Stimulated activated CD8-positive, alpha-beta memory T cell treated with anti-CD3 and anti-CD28 coated beads, Interleukin-15, amount 100 ng/mL, for 1 hour (primary cell): ENCODE measurements at places on chromosomes 1 and 21.

DNA sequence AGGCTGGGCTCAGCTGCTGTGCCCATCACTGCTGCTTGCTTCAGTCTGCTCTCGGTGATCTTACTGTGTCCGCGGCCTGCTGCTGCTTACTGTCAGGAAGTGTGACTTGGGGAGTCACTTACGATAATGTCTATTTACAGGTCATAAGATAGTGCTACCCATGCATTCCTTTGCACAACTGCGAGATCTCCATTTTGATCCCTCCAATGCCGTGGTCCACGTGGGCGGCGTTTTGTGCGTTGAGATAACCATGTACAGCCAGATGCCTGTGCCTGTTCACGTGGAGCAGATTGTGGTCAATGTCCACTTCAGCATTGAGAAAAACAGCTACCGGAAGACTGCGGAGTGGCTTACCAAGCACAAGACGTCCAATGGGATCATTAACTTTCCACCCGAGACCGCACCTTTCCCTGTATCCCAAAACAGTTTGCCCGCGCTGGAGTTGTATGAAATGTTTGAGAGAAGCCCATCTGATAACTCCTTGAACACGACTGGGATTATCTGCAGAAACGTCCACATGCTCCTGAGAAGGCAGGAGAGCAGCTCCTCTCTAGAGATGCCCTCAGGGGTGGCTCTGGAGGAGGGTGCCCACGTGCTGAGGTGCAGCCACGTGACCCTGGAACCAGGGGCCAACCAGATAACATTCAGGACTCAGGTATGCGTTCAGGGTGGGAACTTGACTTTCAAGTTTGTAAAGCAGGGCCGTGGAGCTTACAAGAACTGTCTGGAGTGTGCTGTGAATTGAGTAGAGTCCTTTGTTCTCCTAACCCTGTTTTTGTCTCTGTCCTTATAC is 24.4 kb upstream of the PWP2 start:
- DNase-seq, result no peak

- no peak for DNase-seq
These were observed 43.4 kb downstream of the ITSN1 start for GRCh38 chr21:33685613-33686197.

GRCh38 chr1:198520524-198521254 is 19.8 kb downstream of the ATP6V1G3 start:
- DNase-seq, result no peak

GRCh38 chr1:87918398-87918797 is 589.7 kb downstream of the LMO4 start:
- DNase-seq, result no peak

DNA sequence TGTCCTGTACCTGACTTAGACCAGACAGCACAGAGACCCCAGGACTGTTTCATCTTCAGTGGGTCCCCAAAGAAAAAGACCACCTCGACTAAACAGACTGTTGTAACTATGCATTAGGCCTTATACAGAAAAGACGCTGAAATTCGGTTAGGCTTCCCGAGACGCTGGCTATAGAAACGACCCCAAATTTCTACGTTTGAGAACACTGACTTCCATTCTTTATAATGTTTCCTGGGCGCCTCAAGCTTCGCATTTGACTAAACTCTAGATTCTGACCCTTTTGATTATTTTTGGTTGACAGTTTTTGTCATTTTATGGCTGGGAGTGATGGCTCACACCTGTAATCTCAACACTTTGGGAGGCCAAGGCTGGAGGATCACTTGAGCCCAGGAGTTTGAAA is 986 bp upstream of the TRAPPC10 start:
- no peak for DNase-seq

DNA sequence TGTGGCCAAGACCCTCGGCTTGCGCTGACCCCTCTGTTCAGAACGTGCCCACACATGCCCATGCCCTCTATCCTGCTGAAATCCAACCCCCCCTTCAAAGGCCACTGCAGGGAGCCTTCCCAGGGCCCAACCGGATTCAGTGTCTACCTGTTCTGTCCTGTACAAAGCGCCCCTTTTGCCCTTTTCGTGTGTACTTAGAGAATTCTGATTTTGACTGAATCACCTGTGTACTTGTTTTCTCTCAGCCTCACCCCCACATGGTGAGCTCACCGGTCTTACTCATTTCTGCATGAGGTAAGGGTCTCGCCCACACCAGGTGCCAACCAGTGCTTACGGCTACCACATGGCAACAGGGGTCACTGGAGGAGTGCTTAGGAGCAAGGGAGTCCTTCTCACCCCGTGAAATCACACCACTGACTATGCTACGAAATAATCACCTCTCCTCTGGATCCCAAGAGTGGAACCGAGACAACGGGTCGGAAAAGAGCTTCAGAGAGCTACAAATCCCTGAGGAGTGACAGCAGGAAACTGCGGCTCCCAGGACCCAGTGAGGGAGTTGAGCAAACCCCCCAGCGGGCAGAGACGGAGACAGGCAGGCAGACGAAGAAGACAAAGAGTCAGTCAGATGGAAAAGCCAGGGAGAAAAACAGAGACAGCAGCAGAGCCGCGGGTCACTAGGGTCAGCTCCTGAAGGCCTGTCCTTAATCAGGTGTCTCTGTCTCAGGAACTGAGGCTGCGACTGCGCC is 2.1 kb upstream of the S100A2 start:
- DNase-seq, result no peak

GRCh38 chr21:22575165-22575584 is 1577.0 kb downstream of the NCAM2 start:
- no peak for DNase-seq

GRCh38 chr1:185328255-185328654 is 11.2 kb upstream of the IVNS1ABP start:
- no peak for DNase-seq

GRCh38 chr1:209705033-209705598 is 470 bp downstream of the HSD11B1 start:
- DNase-seq, result no peak

- DNase-seq, result no peak
These were observed 10.5 kb downstream of the ACOT11 start for GRCh38 chr1:54558434-54559030.

DNA sequence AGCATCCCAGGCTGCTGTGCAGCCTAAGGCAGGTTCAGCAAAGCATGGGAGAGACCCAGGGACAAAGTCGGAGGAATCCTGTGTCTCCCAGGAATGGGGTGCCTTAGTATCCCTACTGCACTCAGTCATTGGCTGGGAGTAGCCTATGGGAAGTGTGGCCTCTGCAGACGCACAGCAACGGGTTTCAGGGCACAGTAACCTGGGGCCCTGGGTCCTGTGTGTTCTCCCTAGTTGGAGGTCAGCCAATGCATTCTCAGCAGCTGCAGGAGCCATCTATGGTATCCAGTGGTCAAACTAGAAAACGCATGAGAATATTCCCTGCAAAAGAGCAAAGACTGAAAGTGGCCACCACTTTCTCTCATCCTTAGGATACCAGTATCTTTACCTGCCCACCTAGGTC is 13.7 kb upstream of the C1orf21 start:
- DNase-seq, result no peak

GRCh38 chr21:35212393-35213127 is 163.5 kb upstream of the RUNX1 start:
- DNase-seq, result no peak

DNA sequence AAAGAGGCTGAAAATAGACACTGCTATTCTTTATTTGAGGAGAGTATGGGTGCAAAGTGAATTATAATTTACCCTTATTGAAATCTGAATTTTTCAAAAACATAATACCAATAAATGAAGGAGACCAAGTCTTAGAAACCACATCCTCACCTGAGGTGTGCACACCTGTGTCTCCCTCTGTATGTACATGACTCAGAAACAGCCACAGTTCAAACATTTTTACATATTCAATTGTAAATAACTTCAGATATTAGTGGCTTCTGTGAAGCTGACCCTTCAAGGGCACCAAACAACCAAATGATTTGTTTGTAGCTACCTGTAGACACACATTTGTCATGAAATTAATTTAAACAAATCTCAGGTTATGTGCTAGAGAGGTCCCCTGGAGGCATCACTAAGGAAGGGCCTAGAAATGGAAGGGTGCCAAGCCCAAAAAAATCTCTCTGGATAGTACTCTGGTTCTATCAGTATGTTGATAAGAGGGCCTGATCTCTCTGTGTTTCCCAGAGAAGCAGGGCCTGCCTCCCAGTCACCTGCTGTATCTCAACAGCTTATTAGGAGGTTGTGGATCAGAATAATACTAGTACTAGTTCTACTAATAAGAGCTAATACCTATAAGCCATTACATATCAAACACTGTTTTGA is 28.1 kb downstream of the ERI3 start:
- DNase-seq, result no peak

GRCh38 chr1:200907611-200908097 is 13.0 kb downstream of the INAVA start:
- no peak for DNase-seq

- DNase-seq, result no peak
These were observed 24.9 kb upstream of the C1QA start for GRCh38 chr1:22611530-22611947.

DNA sequence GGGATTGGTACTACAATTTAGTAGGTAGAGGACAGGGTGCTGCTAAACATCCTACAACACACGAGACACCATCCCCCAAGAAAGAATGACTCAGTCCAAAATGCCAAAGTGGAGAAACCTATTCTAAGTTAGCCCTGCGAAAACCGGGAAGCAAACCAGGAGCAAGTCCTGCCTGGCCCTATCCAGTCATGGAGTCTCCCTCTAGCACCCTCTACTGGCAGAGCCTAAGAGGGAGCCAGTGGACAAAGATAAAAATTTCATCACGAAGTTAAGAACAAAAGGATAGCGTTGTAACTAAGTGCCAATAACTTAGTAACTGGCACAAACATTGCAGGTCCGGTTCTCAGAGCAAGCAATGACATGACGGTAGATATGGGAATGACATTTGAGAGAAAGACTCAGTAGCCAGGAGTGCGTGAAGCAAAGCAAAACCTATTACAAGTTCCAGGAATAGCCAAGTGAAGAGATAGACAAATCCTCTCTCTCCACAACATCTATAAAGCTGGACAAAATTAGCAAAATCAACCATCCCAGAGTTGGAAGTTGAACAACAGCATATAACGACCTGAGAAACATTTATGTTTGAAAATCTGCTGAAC is 383.5 kb downstream of the OMA1 start:
- DNase-seq, result no peak

GRCh38 chr1:91499904-91500755 is 521 bp upstream of the CDC7 start:
- no peak for DNase-seq

DNA sequence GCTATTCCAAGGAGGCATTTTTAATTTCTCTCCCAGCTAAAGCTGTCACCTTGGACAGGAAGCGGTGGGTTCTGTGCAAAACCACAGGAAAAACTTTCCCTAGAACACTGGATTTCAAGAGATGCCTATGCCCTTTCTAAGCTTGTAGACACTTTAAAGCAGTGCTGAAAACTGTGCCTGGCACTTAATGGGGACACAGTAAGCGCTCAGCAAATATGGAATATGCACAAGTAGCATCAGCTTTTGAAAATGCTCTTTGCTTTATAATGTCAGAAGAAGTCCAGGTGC is 50.9 kb upstream of the TARBP1 start:
- no peak for DNase-seq

GRCh38 chr1:61743431-61743705 is 1.1 kb downstream of the PATJ start:
- DNase-seq, result no peak

DNA sequence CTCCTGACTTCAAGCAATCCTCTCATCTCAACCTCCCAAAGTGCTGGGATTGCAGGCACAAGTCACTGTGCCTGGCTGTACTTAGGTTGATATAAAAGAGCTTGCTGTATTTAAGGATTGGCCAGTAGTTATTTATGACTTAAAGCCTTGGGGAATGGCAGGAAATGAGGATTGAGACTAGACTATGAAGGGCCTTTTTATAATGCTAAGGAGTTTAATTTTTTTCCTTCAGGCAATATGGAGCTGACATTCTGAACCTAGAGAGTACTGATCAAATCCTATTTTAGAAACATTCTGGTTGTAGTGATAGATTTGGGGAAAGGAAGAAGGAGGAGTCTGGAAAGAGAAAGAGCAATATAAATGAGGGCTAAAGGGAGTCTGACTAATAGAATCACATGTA is 44.7 kb downstream of the MSH4 start:
- no peak for DNase-seq

GRCh38 chr1:156114919-156115513 is 505 bp downstream of the LMNA start:
- no peak for DNase-seq

DNA sequence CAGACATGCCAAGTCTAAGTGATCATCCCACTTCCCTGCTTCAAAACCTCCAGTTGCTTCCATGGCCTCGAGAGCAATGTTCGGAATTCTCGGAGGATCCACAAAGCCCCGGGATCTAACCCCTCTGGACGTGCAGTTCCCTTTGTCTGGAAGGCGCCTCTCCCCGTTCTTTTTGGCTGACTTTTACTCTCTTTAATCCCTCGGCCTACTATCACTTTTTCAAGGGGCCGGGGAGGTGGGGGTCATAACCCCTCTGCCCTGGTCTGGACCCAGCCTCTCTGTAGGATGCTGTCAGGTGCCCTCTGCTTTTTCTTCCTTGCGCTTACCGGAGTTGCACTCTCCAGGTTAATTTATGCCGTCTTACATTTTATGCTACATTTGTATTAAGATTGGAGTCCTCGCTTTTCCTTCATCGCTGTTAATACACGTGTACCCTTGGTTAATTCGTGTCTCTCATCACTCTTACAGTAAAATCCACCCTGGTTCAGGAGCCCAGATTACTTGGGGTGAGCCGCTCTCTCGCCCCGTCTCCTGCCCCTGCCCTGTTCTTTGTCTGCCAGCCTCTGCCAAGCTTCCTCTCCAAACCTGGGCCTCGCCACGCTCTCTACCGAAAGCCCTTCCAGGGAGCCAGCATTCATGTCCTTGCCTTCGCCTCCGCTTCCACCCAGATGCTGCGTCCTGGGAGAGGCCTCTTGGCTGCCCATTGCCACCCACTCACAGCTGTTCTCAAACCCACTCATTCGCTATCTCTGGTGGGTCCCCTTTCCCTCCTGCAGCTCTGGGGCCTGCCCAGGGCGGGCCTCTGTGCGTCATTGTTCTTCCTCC is 448.6 kb downstream of the CAMTA1 start:
- DNase-seq, result no peak

- no peak for DNase-seq
These were observed 58.7 kb downstream of the DIP2A start for GRCh38 chr21:46517361-46517760.

DNA sequence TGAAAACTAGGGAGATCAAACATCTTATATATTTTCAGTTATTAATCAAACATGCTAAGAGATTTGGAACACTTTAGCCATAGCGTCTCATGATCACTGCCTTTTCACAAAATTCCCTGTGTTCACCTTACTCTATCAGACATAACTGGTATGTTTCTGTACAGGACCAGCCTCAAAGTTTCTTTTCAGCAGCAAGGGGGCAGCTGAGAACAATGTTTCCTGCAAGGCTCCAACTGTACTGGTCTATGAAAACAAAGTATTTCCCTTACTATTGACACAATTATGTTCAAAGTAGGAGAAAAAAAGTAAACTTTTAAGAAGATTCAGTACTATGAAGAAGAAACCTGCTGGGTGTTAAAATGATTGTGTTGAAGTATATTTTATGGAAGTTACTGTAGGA is 98.5 kb downstream of the ATF6 start:
- DNase-seq, result no peak

- DNase-seq, result no peak
These were observed 65.7 kb upstream of the CACHD1 start for GRCh38 chr1:64404202-64404601.
